ENCODE measurements at places on chromosomes 11 and 22. TPM values are rescaled to one million over a fixed set of nuclear protein-coding genes. Genes with fewer than 3 reads are reported as not detected.

- no peak for DNase-seq
Observed at GRCh38 chr22:49203091-49203858, 624.4 kb downstream of the BRD1 start.

DNA sequence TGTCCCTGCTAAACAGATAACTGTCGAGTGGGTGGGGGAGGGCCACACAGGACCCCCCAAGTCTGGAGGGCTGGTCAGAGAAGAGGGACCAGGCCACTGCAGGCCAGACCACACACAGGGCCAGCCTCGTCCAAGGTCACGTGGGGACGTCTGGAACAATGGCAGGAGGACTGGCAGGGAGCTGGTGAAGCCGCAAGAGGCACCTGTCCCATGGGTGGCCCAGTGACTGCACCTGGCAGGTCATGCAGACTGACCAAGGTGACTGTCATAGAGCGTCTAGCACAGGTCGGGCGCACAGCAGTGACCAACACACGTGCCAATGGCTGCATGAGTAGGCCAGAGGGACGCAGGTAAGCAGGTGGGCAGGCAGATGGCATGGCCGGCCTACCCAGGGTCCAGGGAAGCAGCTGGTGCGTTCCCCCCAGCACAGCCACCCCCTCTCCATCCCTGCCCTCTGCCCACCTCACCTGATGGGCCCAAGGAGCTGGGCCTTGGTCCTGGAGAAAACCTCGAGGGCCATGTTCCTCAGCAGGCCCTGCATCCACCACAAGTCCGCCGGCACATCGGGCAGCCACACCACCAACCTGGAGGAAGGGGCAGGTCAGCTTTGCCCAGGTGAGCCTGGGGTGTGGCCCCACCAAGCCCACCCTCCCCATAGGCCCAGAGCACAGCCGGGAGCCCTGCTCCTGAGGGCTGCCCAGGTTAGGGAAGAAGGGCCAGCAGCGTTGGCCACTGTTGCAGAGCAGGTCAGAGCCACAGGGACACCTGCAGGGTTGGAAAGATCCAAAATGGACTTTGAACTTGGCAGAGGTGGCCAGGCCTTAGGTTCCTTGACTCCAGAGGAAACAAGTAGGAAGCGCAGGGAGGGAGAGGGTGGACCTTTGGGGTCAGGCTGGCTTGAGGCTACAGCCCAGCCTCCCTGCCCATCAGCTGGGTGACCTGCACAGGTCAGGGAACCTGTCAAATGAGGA, 10.4 kb downstream of the PNPLA5 start:
- no peak for DNase-seq

Gene SNX32
- polyA plus RNA-seq = 0.30 TPM

DNA sequence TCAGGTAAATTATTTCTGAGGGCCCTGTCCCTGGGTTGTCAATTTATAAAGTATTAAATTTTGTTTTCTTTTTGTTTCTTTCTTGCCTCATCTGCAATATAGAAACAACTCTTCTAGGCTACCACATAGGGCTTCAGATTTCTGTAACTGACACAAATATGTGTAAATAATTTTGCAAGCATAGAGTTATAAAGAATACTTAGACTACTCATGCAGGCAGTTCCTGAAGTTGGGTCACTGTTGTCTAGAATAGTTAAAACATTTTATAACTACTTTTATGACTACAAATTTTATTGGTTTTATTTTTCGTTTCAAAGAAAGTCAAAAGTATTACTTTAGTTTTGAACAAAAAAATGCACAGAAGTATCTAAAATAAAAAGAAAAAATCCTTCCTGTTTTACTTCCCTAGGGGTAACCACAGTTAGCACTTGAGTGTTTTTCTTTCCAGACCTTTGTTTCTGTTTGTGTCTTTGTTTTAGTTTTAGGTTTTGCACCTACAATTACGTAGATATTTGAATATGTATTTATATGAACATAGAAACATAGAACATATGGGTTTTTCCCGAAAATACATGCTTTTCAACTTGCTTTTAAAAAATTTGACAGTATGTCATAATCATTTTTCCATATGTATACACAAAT, 12.4 kb upstream of the TMEM123 start:
- no peak for DNase-seq

Gene GGT1
- 4.8 TPM for polyA plus RNA-seq

- no peak for DNase-seq
Observed at GRCh38 chr11:76135491-76135890, 70.8 kb downstream of the WNT11 start.

GRCh38 chr11:45844822-45845578, 2.3 kb upstream of the CRY2 start:
- no peak for DNase-seq

DNA sequence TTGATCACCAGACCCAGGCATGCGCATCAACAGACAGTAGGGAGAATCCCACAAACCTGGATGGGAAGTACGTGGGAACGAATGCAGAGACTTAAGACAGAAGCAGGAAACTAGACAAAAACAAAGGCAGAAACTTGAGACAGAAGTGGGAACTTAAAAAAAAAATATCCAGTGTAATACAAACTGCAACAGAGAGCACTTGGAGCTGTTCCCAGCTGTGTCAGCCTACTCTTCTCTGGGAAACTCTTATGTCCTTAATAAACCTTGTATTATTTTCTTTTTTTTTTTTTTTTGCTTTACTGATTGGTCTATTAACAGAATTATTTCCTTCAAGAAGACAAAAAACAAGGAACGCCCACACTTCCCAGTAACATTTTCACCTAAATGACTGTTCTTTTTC, 1818.1 kb upstream of the RAG2 start:
- DNase-seq = no peak

- no peak for DNase-seq
Observed at GRCh38 chr11:73507086-73507485, 90.8 kb downstream of the FAM168A start.

- DNase-seq = no peak
Observed at GRCh38 chr11:47538741-47539565, 14.0 kb downstream of the CELF1 start.

Gene CLP1
- polyA plus RNA-seq = 18.0 TPM

DNA sequence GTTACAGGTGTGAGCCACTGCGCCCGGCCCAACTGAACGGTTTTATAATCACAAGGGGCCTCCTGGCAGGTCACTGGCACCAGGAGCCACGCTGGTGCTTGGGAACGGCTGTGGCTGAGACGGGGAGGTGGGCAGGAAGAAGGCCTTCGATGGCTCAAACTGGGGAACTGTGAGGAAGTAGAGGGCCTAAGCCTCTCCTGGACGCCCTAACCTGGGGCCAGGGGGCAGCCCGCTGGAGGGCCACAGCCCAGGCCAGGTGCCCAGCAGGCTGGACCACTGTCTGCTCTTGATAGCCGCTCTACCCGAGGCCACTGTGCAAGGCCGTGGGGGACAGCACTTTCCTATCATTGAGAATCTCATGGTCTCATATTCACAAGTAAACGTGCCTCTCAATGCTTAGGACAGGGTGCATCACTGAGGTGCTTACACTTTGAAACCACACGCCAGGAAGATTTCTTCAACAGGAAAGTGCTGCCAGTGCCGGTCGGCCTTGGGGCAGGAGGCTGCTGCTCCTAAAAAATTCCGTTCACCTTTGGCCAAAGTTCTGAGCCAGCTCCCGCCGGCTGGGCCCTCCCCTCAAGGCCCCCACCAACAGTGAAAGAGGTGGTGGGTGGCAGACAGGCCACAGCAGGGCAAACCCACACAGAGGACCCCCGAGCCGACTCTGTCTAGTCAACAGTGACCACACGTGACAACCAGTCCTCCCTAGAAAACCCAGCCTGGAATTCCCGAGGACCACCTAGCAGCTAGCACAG, 7.2 kb downstream of the GATD1 start:
- no peak for DNase-seq

Gene NRGN
- polyA plus RNA-seq = 3.4 TPM

- no peak for DNase-seq
Observed at GRCh38 chr11:85310479-85310878, 316.7 kb downstream of the DLG2 start.

DNA sequence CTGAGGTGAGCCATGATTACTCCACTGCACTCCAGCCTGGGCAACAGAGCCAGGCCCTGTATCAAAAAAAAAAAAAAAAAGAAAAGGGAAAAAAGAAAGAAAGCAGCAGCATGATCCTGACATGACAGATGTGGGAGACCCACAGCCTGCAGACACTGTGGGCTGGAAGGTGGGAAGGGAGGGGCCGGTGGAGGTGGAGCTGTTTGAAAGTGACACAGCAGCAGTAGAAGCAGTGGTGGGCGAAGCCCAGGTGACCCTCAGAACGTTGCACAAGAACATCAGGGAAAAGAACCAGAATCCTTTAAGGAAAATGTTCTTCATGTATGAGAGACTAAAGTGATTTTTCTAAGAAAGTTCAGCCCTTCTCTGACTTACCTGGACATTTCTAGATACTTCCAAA, 26.3 kb upstream of the SCGB1A1 start:
- no peak for DNase-seq

GRCh38 chr22:48584170-48584569, 1243.5 kb downstream of the BRD1 start:
- DNase-seq = no peak

DNA sequence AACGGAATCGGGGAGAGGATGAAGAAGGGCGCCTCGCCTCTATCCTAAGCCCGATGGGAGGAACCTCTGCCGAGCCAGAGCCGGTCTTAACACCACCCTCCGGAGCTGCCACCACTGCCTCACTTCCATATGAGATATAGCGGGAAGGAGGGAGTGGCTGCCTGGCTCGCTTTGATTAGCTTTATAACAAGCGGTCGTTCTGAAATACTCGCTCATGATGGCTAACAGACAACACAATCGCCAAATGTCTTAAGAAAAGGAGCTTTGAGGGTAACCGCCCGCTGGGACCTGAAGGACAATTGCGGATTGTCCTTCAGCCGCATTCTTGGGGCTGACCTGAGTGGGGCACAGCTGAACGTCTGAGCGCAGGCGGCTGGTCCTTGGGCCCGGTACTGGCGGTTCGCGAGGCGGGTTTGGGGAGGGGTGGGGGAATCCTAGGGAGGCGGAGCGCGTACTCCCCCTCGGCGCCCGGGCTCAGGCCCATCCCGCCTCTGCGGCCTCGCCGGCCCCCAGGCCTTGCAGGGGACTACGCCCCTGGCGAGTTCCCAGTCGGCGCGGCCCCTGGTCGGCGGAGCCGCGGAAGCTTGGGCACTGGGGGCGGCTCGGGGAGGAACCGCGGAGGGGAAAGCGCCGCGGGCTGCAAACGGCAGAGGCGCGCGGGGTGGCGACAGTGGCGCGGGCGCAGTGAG, at the start of gene PLAAT5:
Gene PLAAT5 (minus strand): TSS at position 617 of the 689 bp plus-strand sequence. CDS start 133 bp downstream, at position 484.
- no peak for DNase-seq

Gene FGF3
- polyA plus RNA-seq = not detected

Gene PKP3
- polyA plus RNA-seq = 0.55 TPM

Gene OTOG
- not detected for polyA plus RNA-seq

Gene MS4A12
- polyA plus RNA-seq = not detected

DNA sequence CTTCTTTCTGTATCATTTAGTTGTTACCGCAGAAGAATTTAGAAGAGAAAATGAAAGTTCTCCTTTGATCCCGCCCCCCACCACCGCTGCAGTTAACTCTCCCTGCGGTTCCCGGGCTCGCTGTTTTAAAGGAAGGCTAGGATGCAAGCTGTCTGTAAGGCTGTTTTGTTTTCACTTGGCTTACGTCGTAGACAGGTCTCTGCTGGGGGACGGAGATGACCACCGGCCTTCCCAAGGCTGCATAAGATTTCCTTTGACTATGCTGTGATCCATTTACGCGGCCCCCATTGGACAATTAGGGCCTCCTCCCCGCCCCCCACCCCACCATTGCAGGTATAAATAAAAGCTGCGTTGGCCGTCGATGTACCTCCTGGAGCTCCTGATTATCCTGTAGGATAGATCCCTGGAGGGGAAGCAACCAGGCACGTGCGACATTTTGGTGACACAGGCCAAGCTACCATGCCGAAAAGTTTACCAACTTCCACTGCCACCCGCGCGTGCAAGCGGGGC, 1.4 kb upstream of the CPT1A start:
- DNase-seq = no peak

GRCh38 chr22:45897736-45898135, 79.2 kb downstream of the WNT7B start:
- no peak for DNase-seq

- DNase-seq = no peak
Observed at GRCh38 chr11:120280600-120281051, 40.7 kb downstream of the POU2F3 start.

All from AG04450 (cell line).